ENCODE measurements at places on chromosomes 2 and 18. TPM values are rescaled to one million over a fixed set of nuclear protein-coding genes. Genes with fewer than 3 reads are reported as not detected.

The SPC25 gene
- 34.6 TPM for total RNA-seq

The CEBPZOS gene
- total RNA-seq: 23.4 TPM

The UGT1A8 gene
- total RNA-seq: not detected

The GAD1 gene
- total RNA-seq: 0.29 TPM

The IL1B gene
- total RNA-seq: 0.06 TPM

The SKOR2 gene
- not detected for total RNA-seq

DNA sequence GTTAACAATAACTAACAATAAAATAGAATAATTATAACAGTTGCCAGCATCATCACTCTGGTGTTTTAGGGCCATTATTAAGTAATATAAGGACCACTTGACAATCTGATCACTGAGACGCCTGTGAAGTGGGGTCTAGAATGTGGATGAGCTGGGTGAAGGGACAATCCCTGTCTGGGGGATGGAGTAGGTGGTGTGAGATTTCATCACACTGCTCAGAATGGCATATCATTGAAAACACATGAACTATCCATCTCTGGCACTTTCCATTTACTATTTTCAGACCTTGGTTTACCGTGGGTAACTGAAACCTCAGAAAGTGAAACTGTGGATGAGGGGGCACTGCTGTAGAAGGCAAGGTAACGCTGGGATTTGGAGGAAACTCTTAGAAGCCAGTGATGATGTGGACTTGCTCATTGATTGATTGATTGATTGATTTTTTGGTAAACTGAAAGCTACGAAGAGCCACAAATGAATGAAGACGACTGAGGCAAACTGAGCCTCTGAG lies 204.4 kb upstream of the TWIST2 start:
- no peak for DNase-seq

DNA sequence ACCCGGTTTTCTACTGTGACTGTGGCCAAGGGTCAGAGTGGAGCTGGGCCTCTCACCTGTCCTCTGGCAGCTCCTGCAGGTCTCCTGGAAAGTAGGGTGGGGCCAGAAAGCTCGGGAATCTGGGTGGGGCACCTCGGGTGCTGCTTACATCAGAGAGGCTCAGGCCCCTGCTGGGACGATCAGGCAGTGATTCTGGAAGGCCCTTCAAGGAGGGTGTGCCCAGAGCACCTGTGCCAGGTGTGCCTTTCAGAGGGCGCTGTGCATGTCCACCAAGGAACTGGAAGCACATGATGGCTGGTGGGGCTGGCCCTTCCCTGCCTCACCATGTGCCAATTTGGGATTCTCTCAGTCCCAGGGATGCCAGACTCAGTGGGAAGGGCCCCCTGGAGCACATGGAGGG lies 44.0 kb downstream of the ATP6V1C2 start:
- DNase-seq: no peak

DNA sequence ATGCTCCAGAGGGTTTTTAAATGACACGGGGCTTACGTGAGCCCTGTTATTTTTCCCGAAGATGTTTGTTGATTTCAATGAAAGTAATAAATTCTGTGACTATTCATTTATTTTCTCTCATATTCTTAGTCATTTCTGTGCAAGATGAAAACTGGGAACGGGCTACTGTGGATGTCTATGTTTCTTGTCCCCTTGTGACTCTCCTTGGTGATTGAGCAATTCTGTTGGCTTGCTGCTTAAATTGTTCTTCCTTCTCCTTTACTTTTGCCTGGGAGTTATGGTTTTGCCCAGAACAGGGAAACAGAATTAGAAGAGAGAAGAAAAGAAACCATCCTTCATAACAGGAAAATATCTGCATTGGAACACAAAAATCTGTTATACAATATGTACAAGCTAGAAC lies 508.2 kb upstream of the DSEL start:
- peak; percentile 62 for DNase-seq

DNA sequence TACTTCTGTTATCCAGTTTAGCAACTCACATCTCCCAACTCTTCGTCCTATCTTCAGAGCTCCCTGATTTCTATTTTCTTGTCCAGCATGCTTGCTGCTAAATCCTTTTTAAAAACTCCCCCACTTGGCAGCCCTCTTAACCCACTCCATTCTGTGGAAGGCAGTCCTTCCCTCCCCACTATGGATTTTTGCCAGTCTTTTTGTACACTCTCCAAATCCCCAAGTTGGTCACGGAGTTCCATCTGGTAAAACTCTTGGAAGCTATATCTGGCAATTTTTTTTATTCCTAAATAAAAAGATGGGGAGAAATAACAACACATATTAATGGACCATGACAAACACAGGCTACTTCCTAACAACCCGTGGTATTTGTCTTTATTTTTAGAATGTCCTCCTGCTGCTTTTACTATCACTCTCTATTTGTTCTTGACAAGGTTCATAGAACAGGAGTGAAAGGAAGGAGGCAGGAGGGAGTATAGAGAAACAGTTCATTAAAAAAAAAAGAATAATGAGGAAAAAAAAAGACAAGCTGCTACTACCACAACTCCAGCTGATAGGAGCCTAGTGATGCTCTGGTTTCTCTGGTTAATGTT lies 120.0 kb upstream of the THSD7B start:
- DNase-seq: no peak

- no peak for DNase-seq
Measured at GRCh38 chr2:118857677-118858484, 10.4 kb upstream of the EN1 start.

GRCh38 chr18:32450874-32451273 lies 19.8 kb downstream of the GAREM1 start:
- no peak for DNase-seq

- no peak for DNase-seq
Measured at GRCh38 chr2:218895759-218896500, 15.3 kb downstream of the WNT10A start.

GRCh38 chr18:24616653-24617052 lies 156.2 kb downstream of the HRH4 start:
- DNase-seq: no peak

GRCh38 chr2:181083140-181083539 lies 102.7 kb downstream of the UBE2E3 start:
- no peak for DNase-seq

- DNase-seq: no peak
Measured at GRCh38 chr2:101559551-101559950, 84.6 kb upstream of the RFX8 start.

DNA sequence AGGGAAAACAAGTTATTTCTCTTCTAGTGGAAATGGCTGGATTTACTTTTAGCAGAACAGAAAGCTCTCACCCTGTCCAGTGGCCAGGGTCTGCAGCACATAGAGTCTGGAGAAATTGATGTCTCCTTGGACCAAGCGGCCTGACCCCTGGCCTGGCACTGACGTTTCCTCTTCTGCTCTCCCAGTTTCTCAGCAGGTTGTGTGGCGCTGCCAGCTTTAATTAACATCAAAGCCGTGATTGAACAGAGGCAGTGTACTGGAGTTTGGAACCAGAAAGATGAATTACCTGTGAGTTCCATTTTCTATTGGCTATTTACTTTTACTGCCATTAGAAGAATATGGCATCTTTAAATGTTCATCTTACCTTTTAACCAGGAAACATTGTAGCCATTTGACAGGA lies 20.9 kb downstream of the CD8A start:
- no peak for DNase-seq

All from LHCN-M2 (cell line).